HFFc6 (cell line): ENCODE measurements at places on chromosomes 2 and 18.
A peak's percentile ranks its signal among the peaks of the same experiment; 100 is the strongest.

DNA sequence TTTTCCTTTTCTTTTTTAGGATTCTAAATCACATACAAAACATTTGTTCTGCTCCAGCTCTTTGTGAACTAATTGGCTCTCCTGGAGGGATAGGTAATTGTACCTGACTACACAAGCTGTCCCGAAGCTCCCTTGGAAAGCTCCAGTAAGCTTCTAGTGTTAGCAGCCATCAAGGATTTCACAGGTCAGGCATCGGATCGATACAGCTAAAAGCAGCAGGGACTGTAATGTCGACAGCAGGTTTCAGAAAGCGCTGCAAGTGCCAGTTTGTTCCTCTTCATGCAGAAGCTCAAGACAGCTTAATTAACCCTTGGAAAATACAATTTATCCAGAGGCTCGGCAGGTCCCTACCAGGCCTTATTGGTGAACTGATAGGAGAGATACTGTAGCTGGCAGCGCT, 87.2 kb upstream of the VRK2 start:
- DNase-seq, result no peak

DNA sequence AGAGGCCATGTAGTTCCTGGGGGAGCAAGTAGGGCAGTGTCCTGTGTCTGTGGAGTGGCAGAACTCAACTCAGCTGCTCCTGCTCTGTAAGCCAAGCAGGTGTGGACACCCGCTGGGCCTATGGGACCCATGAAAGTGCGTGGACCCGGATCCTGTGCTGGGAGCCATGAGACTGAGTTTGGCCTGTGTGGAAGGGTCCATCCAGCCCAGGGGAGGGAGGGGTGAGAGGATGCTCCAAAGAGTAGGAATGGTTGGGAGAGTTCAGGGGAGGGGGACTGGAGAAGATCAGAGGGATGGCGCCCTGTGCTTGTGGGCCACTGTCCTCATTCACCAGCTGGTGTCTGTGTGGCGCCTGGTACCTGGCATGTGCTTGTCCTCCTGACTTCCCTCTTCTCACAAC, 226.4 kb upstream of the HS6ST1 start:
- DNase-seq, result no peak

DNA sequence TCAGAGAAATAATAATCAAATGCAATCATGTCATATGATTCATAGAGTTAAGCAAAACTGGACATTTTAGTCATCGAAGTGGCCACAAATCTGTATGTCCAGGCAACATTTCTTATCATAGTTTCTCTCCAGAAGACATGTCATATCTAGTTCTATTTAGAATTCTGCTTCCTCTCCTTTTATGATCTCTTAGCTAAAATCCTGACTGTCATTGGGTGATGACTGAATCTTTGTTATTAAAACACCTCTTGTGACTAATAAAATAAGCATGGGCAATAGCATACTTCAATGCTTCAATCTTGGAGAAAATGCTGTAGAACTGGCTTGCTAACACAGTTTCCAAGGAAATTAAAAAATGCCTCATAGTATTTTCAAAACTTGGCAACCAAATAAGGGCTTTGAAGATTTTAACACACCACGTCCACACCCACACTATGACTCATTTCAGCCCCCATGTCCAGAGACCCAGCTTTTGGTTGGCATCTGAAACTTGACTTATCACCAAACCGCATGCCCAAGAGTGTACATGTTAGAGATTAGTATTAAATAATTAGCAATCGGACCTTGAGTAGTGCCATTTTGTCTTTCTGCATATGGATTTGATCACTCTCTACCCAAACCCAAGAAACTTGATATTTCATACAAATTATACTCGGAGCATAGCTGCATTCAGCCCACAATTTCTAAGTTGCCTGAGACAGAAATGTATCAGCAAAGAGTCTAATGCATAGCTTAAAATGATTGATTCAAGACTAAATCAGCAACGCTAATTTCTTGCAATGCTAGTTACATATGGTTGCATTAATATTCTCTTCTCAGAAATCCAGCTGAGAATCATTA, 106.5 kb upstream of the ETAA1 start:
- DNase-seq, result peak; percentile 90

- DNase-seq, result peak; percentile 82
Measured at GRCh38 chr2:32135409-32135808, 30.3 kb upstream of the SLC30A6 start.

DNA sequence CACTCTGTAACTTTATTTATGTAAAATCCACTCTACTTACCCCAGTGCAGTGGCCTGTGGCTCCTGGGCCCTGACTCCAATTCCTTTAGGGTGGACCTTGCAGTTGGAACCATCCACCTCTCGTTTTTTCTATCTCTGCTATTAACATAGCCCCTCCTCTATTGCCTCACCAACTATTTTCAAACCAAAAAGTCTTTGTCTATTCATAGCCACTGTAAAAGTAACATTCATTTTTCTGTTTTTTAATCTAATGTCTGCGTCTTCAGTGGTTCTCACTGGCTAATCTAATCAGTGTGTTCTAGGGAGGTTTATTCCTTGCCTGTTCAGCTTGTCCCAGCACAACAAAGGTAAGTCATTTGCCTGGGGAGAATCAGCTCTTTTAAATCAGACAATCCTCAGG, at the start of gene SLC4A5:
TSS of gene SLC4A5 (minus strand) at position 101 of the 400 bp plus-strand sequence. CDS start 28,393 bp downstream, outside the sequence.
- no peak for DNase-seq

DNA sequence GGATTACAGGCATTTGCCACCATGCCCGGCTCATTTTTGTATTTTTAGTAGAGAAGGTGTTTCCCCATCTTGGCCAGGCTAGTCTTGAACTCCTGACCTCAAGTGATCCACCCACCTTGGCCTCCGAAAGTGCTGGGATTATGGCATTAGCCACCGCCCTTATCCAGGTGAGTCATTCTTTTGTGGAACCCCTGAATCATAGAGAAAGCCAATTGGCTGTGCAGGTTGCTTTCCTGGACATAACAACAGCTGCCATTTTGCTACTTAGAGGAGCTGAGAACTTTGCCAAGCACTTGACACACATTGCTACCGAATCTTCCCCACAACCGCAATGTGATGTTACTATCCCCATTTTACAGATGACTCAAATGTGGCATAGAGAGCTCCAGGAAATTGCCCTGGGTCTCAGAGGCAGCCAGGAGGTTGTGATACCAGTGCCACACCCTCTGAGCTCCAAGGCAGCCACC, 36.0 kb downstream of the SETBP1 start:
- DNase-seq, result no peak

GRCh38 chr2:79016342-79016741, 9.2 kb upstream of the REG3G start:
- no peak for DNase-seq

DNA sequence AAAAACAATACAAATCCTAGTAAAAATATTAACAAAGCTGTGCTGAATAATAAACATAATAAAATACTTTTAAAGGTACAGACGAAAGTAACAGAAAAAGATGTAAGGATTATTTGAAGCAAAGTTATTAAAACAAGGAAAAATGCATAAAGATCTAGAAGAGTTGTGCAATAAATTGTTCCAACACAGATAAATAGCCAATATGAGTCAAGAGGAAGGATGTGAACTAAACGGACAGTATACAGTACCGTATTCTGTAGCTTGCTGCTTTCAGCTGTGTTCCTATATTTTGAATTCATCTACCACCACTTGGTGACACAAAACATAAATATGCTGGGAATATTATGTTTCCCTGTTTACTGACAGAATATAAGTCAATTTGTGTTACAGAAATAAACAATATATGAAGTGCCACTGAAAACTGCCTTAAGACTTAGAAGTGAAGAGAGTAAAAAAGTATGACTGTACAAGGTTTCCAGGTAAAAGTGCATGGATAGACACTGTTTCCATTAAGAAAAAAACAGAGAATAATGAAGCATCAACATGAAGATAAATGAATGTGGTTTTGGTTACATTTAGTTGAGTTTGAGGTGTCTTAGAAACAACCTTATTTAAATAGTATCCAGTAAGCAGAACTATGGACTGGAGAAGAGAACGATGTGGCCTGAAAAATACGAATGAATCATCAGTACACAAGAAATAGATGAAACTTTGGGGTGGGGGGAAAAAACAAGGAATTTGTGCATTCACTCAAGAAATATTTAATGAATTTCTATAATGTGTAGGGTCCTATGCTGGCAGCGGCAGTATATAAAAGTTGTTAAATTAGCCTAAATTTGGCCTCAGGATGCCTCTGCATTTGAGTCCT, 13.1 kb downstream of the PPP3R1 start:
- DNase-seq, result no peak

GRCh38 chr2:8096484-8096883, 585.4 kb upstream of the ID2 start:
- DNase-seq, result peak; percentile 40
